ENCODE measurements at places on chromosomes 1 and 21.

DNA sequence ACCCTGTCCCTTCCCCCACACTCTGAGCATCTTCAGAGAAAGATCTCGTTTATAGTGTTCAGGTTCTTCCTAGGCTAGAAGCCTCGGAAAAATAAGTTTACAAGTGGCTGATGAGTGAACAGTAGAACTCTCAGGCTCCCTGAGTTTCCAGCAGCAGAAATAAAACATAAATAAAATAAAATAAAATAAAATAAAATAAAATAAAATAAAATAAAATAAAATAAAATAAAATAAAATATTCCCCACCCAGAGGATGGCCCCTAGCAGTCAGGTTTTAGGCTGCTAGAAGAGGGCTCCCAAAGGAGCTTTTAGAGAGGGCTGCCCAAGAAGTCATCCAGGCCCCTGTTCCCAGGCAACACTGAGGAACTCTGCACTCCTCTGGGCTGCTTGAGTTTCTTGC, 55.1 kb downstream of the KCNC4 start:
- no peak for DNase-seq

- DNase-seq, result no peak
Observed at GRCh38 chr1:43285269-43285990, at the start of gene C1orf210. Gene C1orf210 (minus strand): TSS chr1:43285581. CDS start chr1:43283270, 2,311 bp downstream.

DNA sequence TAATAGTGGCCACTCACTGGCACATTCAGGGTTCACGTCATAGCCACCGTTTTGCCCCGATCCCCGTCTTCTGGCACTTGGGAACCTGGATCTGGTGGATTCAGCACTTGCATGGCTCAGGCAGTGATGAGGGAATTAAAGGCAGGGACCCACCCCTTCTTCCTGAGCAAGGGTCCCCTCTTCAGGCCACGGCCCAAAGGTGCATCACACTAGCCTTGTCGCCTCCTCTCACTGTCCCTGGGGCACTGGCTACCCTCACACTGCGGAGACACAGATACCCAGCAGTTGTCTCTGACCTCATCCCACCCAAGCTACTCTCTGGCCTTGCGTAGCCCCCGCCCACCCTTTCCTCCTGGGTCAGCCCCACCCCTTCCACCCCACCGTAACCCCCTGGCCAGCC, 19.9 kb upstream of the LDLRAP1 start:
- no peak for DNase-seq

DNA sequence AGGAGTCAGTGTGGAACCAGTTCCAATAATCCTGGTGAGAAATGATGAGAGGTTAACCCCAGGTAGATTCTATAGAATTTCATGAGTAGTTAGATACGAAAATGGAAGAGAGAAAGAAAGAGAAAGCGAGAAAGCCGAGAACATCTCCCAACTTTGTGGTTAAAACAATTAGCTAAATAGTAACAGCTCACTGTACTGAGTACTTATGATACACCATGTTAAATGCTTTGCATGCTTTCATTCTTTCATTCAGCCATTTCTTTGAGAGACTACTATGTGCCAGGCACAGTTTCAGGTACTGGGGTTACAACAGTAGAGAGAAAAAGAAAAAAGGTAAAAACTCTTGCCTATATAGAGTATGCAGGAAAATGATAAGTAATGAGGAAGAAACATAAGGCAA, 109.7 kb upstream of the SYT6 start:
- no peak for DNase-seq

DNA sequence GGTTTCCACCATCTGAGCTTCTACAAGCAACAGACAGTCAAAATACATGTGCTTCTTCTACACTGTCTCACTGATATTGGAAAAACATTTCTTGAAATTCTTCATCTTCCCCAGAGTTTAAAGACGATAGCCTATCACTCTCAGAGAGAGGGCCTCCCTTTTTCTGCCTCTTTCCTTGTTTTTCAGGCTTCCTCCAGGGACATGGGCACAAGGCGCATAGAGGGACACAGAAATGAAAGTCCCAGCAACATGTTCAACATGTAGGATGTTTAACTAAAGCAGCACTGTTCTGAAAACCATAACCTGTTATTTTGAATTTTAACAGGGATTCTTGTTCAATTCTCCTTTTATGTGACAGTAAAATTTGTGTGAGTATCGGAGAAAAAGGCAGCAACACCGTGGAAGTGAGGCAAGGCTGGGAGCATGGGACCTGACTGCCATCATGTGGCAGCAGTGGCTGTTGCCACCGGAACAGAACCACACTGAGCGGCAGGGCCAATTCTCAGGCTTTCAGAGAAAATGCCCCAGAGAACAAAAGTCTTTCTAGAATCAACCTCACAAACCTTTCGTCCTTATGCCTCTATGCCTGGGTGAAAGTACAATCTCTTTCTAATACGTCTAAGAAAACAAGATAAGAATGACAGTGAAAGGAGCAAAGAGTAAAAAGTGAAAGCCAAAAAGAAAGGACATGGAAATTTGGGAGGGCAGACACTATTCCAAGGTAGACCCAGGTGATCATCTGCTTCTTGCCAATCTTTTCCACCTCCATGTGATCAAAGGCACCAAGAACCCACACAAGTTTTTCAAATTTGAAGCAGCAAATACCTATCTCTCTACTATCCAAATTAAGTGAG, 54.5 kb downstream of the PCNX2 start:
- no peak for DNase-seq

DNA sequence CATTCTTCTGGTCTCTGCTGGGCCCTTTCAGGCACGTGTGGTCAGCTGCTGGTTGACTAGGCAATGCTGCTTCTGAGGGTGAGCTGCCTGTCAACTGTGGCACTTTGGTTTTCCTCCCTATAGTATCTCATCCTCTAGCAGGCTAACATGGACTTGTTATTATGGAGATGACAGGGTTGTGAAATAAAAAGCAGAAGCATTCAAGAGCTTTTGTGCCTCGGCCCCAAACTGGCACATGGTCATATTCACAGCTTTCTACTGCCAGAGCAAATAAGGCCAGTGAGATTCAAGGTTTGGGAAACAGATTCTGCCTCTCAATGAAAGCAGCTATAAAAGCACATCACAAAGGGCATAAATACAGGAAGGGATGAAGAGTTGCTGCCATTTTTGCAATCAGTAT, 1.6 kb upstream of the ZNF124 start:
- no peak for DNase-seq

DNA sequence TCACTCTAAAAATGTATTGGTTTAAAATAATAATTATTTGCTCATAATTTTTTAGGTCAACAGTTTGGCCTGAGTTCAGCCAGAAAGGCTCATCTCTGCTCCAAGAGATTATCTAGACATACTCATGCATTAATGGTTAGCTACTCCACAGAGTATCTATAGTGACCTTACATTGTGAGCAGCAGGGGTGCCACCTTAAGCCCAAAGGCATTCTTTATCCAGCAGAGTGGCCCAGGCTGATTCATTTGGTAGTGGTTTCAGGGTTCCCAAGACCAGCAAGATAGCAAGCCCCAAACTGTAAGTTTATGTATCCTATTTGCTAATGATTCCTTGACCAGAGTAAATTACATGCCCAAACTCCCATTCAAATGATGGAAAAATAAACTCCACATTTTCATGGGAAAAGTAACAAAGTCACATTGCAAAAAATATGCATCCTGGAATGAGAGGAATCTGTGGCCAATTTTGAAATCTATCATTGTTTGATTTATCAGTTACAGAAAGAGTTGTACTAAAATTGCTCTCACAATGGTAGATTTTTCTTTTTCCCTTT, 182.6 kb upstream of the KCNK2 start:
- no peak for DNase-seq

DNA sequence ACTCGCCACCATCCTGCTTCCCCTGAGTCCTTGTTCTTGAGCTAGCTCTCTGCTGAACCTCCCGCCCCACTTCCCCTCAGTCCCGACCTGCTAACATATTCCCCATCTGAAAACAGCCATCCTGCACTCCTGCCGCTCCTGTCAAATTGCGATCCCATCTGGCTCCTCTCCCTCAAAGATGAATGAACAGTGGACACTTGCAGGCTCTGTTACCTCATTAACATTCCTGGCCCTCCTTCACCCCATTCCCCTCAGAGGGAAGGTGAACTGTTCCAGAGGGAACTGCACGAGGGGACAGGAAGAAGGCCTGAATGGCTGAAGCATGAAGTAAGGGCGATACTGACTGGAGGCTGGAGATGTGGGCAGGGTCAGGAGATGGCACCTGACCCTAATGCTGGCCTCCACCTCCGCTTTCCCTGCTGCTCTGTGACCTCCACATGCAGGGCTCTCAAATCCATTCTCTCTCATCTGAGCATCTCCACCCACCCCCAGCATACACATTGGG, 7.4 kb upstream of the CELSR2 start:
- no peak for DNase-seq

- no peak for DNase-seq
Observed at GRCh38 chr21:39805983-39806382, 61.0 kb downstream of the IGSF5 start.

DNA sequence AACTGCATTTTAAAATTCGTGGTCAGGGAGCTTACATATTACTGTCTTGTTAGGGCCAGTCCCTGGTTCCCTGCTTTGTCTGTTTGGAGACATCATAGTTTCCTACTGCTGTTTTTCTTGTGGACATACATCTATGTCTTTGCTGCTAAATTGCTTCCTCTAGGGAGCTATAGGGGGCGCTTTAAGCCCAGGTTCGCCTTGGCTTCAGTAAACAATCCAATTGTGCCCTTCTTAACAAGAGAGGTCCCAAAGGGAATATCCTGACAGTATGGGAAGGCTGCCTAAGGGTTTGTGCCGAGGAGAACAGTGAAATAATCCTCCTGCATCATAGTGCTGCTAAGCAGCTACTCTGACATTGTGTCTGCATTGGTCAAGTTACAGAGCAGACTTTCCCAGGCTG, 112.5 kb downstream of the USH2A start:
- DNase-seq, result no peak

GRCh38 chr1:197994907-197995407, 77.8 kb downstream of the LHX9 start:
- no peak for DNase-seq

GRCh38 chr1:101257500-101258325, 20.9 kb downstream of the S1PR1 start:
- no peak for DNase-seq
